ENCODE measurements at places on chromosomes 16 and 17.

DNA sequence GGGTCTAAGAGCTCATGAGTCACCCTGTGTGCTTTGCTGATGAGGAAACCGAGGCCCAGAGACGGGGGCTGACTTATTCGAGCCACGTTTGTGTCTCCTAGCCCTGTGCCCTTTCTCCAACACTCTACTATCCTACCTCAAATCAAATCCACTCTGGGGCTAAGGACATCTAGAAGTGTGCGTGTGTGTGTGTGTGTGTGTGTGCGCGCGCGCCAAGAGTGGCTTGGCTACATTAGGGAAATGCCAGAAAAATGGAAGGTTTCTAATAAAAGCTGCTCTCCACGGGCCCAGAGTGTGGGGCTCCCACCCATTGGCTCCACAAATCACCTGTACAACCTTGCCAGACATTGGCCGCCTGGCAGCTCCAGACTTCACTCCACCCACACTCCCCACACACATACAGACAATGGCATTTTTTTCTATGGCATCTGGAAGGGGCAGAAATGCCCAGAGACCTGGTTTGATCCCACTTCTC lies 30.3 kb upstream of the PHOSPHO1 start:
- DNase-seq = no peak

- no peak for DNase-seq
These were observed 149.6 kb downstream of the SOX9 start for GRCh38 chr17:72270273-72270924.

- DNase-seq = no peak
These were observed 164.3 kb downstream of the CDK5R1 start for GRCh38 chr17:32651084-32651483.

DNA sequence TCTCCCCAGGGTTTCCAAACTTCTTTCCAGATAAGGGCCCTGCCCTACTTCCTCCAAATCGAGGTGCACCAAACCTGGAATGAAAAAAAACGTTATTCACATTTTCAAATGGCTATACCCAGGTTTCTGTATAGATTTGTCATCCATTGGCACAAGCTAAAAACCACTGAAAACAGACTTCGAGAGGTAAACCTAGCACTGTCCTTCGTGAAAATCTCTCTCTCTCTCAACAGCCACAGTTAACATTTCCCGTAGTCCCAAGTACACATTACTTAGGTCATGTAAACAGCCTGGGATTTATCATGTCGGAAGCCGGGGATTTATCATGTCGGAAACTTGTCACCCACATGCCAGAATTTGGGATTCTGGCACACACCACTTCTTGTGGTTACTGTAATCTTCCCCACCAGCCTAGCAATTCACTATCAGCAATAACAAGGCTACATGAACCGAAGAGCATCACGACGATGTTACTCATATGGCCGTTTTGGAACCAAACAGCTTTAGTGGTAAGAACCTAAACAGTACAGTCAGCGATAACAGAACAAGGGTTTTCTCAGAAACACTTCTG lies 1.2 kb downstream of the DDX5 start:
- DNase-seq = no peak

DNA sequence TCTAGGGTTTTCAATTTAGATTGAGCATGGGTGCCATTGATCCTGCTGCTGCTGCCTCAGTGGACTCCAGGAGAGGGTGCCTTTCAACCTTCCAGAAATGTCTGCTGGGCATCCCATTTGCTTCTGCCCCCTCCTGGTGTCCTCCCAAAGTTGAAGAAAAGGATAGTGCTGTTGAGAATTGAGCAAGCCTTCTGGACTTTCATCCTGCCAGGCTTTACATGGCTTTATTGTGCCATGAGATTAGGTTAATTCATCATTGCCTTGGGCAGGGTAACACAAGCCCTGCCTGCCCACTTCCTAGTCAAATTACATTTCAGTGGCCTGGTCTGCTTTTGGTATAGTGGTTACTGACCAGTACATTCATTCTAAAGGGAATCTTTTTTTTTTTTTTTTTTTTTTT lies 17.9 kb upstream of the TANGO6 start:
- DNase-seq = no peak

- DNase-seq = no peak
These were observed 50.3 kb downstream of the C16orf95 start for GRCh38 chr16:87266846-87267245.

GRCh38 chr16:74768239-74768638 lies 6.4 kb downstream of the FA2H start:
- DNase-seq = no peak

DNA sequence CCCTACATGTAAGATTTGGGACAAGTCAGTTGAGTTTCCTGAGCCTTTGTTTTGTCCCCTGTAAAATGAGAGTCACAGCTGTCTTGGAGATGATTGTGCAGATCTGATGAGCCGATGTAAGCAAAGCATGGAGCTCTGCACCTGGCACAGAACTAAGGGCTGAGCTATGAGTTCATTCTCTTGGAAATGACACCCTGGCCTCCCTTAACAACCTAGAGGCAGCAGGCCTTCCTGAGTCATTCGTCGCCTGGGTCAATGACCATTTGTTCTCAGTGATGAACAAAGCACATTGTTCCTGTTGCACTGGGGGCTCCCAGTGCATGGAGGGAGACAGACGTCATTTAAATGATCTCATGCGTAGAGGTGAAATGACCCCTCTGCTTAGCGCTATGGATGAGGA lies 62.8 kb upstream of the GCSH start:
- DNase-seq = no peak

DNA sequence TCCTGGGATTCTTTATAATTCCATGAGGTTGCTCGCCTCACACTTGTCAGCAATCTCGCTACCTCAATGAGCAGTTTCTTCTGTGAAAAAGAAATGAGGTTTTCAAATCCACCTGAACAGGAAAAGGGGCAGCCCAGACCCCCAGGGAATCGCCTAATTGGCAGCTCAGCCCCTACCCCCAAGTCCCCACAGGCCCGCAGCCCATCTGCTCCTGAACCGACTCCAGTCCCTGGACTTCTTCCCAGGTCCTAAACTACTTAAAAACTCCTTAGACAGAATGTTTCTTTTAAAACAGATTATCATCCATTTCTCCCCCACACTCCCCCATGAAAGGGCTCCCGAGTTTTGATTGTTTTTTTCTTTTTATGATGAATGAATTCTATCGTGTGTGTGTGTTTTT lies 89.8 kb downstream of the PMP22 start:
- no peak for DNase-seq

DNA sequence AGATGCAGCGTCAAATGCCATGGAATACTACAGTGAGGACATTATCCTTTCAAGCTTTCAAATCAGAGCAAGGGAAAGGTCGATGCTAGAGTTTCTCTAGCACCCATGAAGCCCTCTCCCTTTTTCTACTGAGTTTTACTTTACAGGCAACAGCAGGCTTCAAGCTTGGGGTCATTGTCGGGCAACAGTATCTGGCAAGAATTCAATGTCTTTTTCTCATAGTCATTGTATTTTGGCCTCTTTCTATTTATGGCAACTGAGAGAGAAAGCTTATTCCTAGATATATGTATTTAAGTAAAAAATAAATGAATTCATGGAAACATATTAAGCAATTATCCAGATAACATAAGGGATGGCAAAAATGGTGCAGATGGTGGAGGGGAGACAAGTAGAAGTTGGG lies 364 bp upstream of the CETP start:
- no peak for DNase-seq

GRCh38 chr16:4362476-4363135 lies 9.0 kb upstream of the VASN start:
- DNase-seq = no peak

DNA sequence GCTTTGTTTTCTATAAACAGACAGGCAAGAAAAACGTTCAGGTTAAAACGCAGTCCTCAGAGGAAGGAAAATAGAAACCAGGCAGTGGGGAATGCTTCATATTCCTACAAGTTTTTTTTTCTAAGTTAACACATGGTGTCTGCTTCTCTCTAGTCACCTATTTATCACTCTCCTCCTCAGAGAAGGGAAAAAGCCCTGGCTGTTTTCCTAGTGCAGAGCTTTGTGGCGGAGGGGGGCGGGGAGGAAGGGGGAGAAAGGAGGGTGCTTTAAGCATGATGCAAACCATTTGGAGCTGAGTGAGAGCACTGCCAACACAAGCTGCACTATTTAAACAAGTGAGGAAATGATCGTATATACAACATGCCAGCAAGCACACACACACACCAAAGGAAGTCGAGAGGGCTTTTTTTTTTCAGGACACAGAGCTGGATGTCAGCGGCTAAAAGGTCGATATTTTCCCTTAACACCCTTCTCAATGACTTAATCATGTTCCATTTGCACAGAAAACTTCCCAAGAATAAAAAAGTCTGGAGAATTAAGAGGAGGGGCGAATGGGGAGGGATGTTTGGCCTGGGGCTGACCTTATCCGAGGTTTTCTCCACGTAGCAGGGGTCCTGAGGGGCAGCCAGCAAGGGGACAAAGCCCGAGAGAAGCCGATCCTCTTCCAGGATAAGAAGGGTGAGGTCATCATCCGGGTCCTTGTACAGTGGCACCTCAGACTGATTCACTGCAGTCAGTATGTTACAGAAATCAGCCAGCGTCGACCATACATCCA lies 117.4 kb downstream of the HIC1 start:
- DNase-seq = no peak

- DNase-seq = no peak
These were observed 7.1 kb upstream of the ORAI3 start for GRCh38 chr16:30941600-30942425.

GRCh38 chr16:87286839-87287626 lies 30.2 kb downstream of the C16orf95 start:
- DNase-seq = no peak

GRCh38 chr16:52568983-52569690 lies 22.2 kb upstream of the TOX3 start:
- DNase-seq = no peak

DNA sequence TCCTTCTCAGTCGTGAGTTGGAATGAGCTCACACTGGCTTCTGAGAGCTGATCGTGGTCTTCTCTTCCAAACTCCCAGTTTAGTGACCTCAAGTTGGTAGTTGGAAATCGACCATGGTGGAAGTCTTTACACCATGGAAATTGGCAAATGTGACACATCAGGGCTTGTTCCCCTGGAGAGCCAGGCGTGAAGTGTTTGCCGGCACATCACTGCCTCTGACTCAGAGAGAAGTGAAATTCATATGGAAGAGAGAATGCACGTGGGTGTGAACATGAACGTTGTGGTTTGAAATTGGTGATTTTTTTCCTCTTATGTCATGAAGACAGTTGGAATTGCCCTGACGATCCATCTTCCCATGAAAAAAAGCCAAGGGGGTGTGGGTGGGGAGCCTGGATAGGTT lies 47.4 kb downstream of the AXIN2 start:
- no peak for DNase-seq

- no peak for DNase-seq
These were observed 26.3 kb downstream of the ARHGAP23 start for GRCh38 chr17:38454532-38454931.

GRCh38 chr17:7336240-7337175 lies at the start of gene ACAP1:
TSS of gene ACAP1 (plus strand) at chr17:7336529. CDS start at chr17:7336735, 206 bp downstream.
- no peak for DNase-seq
